Ascending aorta (tissue), 2 donors: ENCODE measurements at places on chromosomes 4 and X.

- no peaks in the 10 kb centered on the region for H3K27me3 ChIP-seq
- H3K4me3 ChIP-seq, result no peak overlapping the region
- H3K36me3 ChIP-seq, result no peaks in the 10 kb centered on the region
- DNase-seq, result no peak
Observed at GRCh38 chr4:77089866-77090265, 14.1 kb upstream of the CCNI start.

GRCh38 chr4:42519803-42520417 lies 122.6 kb downstream of the SHISA3 start:
- no peaks in the 10 kb centered on the region for H3K27me3 ChIP-seq
- DNase-seq, result peak; percentile 67
- no peak overlapping the region for H3K4me3 ChIP-seq

GRCh38 chrX:70769659-70770227 lies 138.8 kb downstream of the TEX11 start:
- no peak overlapping the region for H3K4me3 ChIP-seq
- H3K4me1 ChIP-seq, result no peaks in the 10 kb centered on the region
- H3K27me3 ChIP-seq, result no peaks in the 10 kb centered on the region
- H3K36me3 ChIP-seq, result no peaks in the 10 kb centered on the region
- no peak overlapping the region for H3K27ac ChIP-seq

DNA sequence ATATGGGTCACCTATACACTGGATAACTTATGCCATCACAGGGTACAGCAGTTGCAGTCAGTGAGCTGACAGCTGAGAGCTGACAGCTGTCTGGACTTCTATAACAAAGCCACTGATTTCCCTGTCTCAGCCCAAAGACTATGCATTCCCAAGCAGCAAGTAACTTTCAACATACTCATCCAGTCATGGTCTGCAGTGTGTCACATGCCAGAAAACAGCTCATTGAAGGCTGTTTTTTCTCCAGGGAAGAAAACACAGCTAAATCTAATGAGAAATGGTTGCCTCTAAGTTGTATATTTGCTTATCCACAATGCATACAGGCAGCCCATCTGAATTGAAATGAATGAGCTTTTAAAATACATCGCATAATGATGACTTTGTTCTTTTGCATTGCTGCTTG lies 6.3 kb downstream of the KIAA1210 start:
- H3K4me1 ChIP-seq, result no peaks in the 10 kb centered on the region
- no peak overlapping the region for H3K27ac ChIP-seq
- H3K4me3 ChIP-seq, result no peak overlapping the region
- no peak for DNase-seq
- no peaks in the 10 kb centered on the region for H3K36me3 ChIP-seq
- no peaks in the 10 kb centered on the region for H3K27me3 ChIP-seq

DNA sequence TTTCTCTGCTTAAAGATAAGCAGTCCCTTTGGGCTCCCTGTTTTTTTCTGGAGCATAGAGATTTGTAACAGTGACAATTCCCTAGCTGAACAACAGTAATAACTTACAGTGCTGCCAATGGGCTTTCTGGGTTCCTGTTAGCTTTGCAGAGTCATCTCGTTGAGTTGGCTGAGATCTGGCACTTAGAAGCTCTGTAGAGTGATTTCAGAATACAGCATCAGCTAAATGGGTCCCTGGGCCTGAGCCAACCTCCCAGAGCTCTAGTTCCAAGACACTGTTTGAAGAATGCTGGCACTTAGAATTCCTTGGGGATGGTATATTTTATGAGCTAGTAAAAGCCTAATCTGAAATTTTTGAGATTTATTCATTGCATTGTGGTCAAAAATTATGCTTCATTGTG lies 43.5 kb upstream of the SERTM2 start:
- no peak overlapping the region for H3K27ac ChIP-seq
- no peaks in the 10 kb centered on the region for H3K27me3 ChIP-seq
- DNase-seq, result no peak
- H3K4me1 ChIP-seq, result no peaks in the 10 kb centered on the region

DNA sequence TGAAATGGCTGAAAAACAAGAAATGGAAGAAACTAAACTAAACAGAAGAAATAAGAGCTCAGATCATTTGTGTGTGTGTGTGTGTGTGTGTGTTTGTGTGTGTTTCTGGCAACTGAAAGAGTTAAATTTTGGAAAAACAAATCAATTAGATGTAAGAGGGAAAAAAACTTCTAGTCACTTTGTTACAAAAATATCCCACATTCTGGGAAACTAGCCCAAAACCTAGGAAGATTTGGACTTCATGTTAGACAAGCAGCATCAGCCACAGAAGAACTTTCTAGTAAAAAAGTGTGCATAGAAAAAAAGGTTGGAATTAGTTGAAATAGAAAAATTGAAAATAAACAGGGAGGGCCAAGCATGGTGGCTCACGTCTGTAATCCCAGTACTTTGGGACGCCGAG lies 111.6 kb upstream of the PRKG2 start:
- no peaks in the 10 kb centered on the region for H3K36me3 ChIP-seq
- no peaks in the 10 kb centered on the region for H3K27me3 ChIP-seq
- no peak for DNase-seq
- no peak overlapping the region for H3K27ac ChIP-seq
- H3K4me3 ChIP-seq, result no peak overlapping the region

DNA sequence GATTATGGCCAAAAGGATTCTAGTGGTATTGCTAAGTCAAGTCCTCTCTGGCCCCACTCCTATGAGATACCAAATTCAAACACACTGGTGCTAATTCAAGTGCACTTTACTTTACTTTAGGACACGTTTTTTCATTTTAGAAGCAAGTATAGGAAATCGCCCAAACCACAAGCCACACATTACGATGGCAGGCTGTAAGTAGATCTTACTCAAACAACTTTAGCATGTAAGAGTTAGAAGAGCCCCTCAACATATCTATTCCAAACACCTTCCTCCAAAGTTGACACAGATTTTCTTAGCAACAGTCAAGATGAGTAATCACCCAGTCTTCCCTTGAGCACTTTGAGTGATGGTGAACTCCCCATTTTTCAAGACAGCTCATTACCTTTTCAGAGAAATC lies 43.6 kb downstream of the DRD5 start:
- H3K27ac ChIP-seq, result no peak overlapping the region
- no peaks in the 10 kb centered on the region for H3K4me1 ChIP-seq
- H3K27me3 ChIP-seq, result no peaks in the 10 kb centered on the region
- no peak overlapping the region for H3K4me3 ChIP-seq
- H3K36me3 ChIP-seq, result no peaks in the 10 kb centered on the region
- no peak for DNase-seq

DNA sequence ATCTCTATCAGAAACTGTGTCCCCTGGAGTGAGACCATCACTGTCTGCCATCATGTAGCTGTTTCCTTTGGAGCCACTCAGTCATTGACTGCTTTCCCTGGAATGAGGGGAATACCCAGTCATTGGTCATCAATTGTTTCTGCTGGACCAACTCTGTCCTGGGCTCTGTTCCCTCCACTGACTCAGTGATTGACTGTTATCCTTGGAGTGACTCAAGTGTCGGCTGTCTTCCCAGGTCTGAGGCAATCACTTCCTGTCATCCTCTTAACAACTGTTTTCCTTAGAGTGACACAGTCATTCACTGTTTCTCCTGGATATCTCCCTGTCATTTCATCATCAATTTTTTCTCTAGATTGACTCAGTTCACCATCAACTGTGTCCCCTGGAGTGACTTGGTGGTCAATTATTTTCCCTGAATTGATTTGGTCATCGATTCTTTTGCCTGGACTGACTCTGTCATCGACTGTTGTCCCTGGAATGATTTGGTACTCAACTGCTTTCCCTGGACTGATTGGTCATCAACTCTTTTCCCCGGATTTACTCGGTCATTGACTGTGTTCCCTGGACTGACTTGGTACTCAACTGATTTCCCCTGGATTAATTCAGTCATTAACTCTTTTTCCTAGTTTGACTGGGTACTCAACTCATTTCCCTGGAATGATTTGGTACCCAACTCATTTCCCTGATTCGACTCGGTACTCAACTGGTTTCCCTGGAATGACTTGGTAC lies 327.9 kb upstream of the VCX start:
- no peaks in the 10 kb centered on the region for H3K27me3 ChIP-seq
- H3K27ac ChIP-seq, result no peak overlapping the region
- H3K36me3 ChIP-seq, result no peaks in the 10 kb centered on the region
- H3K4me1 ChIP-seq, result no peaks in the 10 kb centered on the region

DNA sequence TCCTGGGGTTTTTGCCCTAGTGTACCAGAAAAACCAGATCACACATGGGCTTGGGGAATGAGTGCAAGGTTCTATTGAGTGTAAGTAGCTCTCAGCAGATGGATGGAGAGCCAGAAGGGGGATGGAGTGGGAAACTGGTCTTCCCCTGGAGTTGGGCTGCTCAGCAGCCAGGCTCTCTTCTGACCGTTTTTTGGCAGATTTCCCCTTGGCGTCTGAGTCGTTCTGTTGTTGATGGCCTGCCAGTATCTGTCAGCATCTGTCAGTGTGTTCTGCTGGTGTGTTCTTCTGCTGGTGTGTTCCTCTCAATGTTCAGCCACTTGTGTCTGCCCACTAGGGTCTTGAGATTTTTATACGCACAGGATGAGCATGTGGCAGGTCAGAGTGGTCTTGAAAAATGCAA lies 633.9 kb upstream of the CPEB2 start:
- H3K36me3 ChIP-seq, result no peaks in the 10 kb centered on the region
- H3K4me1 ChIP-seq, result no peaks in the 10 kb centered on the region
- no peak overlapping the region for H3K4me3 ChIP-seq
- H3K27ac ChIP-seq, result no peak overlapping the region
